ENCODE measurements at places on chromosomes 2 and 18.

- no peak for DNase-seq
These were observed 1367.3 kb upstream of the TMEFF2 start for GRCh38 chr2:193562031-193562430.

- no peak for DNase-seq
These were observed 106.5 kb upstream of the HS6ST1 start for GRCh38 chr2:128425216-128425615.

DNA sequence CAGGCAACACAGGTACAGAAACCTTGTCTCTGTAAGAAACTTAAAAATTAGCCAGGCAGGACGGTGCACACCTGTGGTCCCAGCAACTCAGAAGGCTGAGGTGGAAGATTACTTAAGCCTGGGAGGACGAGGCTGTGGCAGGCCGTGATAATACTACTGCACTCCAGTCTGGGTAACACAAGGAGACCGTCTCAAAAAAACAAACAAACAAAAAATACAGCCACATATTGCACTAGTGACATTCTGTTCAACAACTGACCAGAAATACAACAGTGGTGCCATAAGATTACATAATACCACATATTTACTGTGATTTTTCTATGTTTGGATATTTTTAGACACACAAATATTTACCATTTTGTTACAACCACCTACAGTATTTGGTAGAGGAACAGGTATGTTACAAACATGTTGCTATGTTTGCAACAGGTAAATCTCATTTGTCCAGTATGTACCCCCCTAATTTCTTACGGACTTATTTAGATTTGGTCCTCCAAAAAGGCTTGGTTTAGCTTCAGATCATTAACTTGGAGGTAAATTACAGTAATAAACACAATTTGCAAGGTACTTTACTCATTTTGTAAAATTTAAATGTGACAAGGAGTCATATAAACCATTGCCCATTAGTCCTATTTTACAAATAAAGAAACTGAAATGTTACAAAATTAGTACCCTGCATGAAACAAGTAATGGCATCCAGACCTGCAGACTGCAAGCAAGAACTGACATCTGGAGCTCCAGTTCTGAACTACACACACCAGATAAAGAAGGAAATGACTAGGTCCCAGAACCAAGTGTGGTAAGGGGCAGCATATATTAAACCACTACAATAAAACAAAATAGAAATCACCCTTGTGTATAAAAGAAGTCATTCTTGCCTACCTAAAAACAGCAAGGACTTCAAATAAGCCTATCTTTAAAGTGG, 36.8 kb downstream of the TRIP12 start:
- no peak for DNase-seq

DNA sequence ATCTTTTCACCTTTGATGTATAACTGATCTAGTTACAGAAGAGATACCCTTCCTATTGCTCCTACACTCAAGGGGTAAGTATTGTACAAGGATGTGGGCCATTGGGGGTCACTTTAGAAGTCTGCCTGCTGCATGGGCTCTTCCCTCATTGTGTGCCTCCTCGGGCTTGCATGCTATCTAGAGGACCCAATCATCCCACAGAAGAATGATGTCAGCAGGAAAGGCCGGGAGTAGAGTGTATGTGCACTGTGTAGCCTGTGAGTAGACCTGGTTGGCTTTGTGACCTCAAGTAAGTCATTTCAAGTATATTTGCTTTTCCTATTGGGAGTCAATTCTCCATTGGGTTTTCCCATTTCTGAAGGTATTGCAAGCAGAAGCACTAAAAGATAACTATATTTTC, 129.5 kb upstream of the TRIB2 start:
- no peak for DNase-seq

DNA sequence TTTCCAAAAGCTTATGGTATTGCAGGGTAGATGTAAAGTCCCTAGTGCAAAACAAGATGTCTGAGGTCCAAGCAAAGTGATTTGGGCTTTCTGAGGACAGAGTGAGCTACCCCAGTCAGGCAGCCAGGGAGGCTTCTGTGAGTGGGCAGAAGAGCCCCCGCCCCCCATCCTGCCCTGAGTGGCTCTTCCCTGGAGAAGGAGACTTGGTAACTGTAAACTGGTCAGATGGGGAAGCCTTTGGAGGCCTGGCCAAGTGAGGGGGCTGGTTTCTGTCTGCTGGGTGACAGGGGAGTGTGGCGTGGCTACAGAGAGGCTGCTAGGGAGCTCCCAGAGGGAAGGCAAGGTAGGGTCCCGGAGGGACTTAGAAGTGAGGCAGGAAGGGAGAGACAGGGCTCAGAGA, 181.3 kb upstream of the HAAO start:
- no peak for DNase-seq

GRCh38 chr2:224563537-224563936, 21.6 kb downstream of the CUL3 start:
- DNase-seq, result no peak

DNA sequence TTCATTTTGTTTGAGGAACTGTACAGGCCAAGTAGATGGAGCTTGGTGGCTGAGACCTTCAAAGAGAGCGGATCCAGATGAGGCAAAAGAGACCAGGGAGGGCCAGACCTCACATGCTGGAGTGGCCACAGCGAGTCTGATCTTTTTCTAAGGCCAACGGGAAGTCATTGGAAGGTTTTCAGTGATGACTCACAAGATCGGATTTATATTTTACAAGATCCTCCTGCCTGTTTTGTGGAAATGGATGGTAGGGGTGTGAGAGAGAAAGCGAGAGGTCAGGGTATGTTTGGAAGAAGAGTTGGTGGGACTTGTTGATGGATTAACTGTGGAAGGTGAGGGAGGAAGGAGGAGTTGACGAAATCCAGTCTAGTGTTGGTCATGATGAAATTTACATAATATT, 44.6 kb upstream of the TUBA3D start:
- no peak for DNase-seq

DNA sequence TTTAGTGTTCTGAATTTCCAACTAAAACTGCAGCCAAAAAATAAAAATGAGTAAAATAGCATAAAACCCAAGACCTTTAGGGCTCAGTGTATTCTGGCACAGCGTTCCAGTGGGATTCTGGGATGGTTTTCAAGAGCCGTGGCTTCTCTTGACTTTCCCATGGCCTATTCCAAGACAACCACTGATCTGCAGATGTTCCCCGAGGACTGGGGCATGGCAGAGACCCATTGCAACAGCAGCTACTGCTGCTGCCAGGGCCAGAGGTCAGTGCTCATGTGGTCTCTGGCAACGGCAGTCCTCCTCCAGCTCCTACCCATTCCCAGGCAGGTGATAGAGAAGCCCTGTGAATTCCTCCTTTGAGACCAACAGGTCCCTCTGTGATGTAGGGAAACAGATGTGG, 26.8 kb downstream of the TNP1 start:
- DNase-seq, result no peak

GRCh38 chr2:172103471-172104272, 972 bp upstream of the DLX2 start:
- DNase-seq, result peak; percentile 86

- no peak for DNase-seq
These were observed 54.0 kb downstream of the ATOH8 start for GRCh38 chr2:85807756-85808155.

DNA sequence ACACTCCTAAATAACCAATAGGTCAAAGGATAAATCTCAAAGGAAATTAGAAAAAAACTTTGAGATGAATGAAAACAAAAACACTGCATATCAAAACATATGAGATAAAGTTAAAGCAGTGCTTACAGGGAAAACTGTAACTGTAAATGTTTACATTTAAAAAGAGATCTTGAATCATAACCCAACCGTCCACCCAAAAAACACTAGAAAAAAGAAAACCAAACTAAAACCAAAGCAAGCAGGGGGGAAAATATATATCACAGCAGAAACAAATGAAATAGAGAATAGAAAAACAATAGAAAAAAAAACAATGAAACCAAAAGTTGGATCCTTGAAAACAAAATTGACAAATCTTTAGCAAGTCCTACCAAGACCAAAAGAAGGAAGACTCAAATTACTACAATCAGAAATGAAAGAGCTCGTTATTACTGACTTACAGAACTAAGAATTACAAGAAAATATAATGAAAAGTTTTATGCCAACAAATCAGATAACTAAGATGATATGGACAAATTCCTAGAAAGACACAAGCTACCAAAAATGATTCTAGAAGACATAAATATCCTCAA, 65.6 kb downstream of the TLK1 start:
- DNase-seq, result no peak

DNA sequence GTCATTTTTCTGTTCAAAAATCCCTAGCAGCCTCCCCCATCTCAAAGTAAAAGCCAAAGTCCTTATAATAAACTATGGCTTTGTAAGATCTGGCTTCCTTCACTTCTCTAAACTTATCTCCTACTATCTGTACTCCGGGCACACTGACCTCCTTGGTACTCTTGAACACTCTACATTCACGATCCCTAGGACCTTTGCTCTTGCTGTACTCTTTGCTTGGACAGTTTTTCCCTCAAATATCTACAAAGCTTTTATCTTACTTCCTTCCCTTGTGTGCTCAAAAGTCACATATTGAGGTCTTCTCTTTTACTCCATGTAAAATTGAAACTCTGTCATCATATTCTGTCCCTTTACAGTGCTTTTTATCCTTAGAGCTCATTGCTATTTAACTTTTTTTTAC, 616.6 kb downstream of the IRS1 start:
- no peak for DNase-seq

DNA sequence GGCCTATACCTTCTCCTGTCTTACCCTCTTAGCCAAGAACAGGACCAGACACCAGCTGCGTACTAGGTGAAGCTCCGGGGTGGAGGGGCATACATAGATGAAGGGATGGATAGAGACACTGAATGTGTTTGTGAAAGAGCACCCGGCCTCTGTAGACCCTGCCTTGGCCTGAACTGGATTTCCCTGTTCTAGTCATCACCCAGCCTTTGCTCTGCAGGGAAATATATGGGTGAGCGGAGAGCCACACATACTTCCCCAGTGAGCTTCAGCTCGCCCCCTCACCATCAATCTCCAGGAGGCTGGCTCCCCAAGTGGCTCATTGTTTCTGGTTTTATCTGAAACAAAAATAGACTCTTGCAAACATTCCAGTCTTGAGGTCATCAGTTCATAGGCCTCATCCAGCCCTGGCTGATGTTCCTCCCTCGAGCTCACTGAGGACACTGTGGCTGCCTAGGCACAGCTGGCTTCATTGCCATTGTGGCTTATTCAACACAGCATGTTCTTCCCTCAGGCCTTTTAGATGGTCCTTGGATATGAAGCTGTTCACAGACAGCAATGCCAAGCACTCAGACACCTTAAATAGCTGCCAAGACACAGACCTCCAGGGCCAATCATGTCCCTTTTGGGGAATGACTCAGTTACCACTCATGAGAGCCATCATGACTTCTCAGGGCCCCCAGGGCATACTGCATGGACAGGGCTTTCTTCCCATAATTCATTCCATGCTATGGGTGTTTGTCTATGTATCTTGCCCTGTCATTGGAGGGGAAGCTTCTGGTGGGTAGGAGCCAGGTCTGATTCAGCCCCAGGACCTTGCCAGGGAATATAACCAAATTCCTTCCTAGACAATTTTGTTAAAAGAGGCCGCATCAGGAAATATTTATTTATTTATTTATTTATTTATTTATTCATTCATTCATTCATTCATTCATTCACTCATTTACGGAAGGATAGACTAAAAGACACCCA, 82.4 kb downstream of the TTC32 start:
- DNase-seq, result peak; percentile 89

DNA sequence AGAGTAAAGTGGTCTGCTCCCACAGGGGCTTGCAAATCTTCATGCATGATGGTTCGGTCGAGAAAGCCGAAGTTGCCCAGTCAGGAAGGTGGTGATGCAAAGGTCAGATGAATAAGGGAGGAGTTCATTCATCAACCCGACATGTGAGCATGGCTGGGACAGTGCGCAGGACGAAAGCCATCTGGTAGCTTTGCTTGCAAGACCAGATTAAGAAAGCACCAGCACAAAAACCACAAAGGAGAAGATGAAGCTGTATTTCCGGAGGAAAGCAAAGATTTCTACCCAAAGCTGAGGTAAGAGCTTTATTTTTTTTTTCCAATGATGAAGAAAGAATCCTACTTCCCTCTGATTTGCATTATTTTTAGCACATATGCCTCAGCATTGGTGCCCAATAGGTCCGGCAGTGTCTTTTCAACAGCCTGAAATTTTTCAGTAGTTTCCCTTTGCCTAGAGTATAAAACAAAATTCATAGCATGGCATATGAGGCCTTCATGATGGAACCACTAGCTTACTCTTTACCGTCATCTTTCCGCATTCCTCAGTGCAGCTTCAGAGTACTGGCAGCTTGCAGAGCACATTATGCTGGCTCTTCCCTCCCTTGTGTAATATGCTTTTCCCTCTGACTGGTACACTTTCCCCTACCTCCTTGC, 112.0 kb upstream of the THOC1 start:
- no peak for DNase-seq

DNA sequence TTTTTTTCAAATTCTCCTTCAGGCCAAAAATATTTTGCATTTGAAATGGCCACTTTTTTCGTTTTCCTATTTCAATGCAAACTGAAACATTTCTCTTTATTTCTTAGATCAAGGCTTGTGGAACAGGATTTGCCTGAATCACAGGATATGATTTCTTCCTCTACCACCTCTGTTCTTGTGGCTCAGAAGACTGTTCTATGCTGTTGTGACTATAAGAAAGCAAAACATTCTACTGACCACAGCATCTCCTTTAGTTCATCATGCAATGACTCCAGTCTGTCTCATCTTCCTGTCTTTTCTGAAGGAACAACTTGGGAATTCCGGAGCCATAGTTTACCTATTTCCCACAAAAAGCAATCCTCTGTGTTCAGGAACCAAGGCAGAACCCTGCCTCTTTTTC, 16.2 kb upstream of the ZNF512 start:
- peak; percentile 69 for DNase-seq

DNA sequence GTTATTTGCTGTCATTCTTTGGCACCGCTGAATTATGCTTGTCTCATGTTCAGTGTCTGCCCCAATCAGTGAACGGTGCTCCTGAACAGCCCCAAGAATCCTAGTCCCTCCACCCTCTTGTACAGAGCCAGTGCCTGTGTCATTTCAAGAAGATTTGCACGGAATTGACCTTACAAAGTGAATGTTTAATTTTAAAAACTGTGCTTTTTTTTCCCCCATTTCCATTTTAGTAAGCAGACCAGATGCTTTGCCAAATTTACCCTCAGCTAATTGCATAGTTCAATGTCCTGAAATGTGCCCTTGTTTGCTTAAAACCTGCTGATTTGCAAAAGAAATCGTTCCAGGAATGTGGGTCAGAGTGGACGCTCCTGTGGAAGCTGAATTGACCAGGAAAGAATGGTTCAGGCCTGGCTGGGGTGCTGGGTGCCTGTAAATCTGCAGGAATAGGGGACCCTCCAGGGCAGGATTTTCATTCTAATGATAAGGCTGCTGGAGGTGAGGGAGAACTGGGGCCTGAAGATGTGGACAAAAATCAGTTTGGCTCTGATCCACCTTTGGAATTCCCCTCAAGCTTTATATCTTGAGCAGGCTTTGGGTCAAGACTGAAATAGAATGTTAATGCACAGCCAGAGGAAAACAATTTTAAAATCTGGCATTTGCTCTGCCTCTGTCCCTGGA, 20.1 kb downstream of the TMEM17 start:
- DNase-seq, result no peak

- DNase-seq, result no peak
These were observed 193.3 kb upstream of the VWC2L start for GRCh38 chr2:214217599-214217998.

- no peak for DNase-seq
These were observed 46.1 kb downstream of the YES1 start for GRCh38 chr18:765764-766549.

GRCh38 chr2:216996279-216996845, 136.5 kb upstream of the TNP1 start:
- DNase-seq, result no peak
